Ascending aorta (tissue), 2 donors: ENCODE measurements at places on chromosomes 5 and 9.

GRCh38 chr5:90644132-90644531, 85.5 kb downstream of the ADGRV1 start:
- no peaks in the 10 kb centered on the region for H3K36me3 ChIP-seq
- DNase-seq, result no peak
- no peaks in the 10 kb centered on the region for H3K4me1 ChIP-seq
- no peak overlapping the region for H3K27ac ChIP-seq
- H3K27me3 ChIP-seq, result no peaks in the 10 kb centered on the region

DNA sequence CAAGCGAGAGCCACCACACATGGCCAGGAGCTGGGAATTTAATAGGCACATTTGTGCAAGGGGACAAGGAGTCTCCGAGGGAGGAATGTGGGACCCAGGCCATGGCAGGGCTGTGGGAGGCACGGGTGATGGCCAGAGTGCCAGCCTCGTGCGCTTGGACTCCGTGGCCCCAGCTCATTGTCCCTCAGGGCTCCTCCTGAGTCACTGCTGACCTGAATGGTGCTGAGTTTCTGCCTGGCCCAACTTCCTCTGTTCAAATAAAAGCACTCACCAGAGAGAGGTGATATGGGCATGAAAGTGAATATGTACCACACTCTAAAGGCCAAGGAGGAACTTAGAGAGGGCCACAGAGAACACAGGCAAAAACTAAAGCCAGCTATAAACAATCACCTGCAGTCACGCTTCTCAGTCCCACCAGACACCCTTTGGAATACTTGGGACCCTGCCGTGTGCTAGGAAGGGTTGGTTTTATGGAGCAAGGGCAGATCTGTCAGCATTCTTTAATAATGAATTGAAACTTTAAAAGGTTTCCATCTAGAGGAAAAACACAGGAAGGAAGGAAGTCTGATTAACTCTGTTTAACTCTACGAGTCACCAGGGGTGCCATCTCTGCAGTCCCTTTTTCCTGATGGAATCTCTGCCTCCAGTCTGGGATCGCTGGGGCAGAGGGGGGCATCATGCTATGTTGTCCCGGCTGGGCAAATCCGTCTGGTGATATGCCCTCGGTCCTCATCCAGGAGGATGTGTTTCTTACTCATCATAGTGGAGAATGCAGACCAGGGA, 25.1 kb upstream of the UBE2QL1 start:
- no peak for DNase-seq
- no peaks in the 10 kb centered on the region for H3K27me3 ChIP-seq
- H3K36me3 ChIP-seq, result no peaks in the 10 kb centered on the region
- no peak overlapping the region for H3K4me3 ChIP-seq
- H3K4me1 ChIP-seq, result no peaks in the 10 kb centered on the region

- DNase-seq, result no peak
- H3K27ac ChIP-seq, result no peak overlapping the region
- no peaks in the 10 kb centered on the region for H3K36me3 ChIP-seq
- H3K4me3 ChIP-seq, result no peak overlapping the region
- no peaks in the 10 kb centered on the region for H3K4me1 ChIP-seq
Observed at GRCh38 chr5:102223542-102224477, 72.3 kb downstream of the SLCO4C1 start.

DNA sequence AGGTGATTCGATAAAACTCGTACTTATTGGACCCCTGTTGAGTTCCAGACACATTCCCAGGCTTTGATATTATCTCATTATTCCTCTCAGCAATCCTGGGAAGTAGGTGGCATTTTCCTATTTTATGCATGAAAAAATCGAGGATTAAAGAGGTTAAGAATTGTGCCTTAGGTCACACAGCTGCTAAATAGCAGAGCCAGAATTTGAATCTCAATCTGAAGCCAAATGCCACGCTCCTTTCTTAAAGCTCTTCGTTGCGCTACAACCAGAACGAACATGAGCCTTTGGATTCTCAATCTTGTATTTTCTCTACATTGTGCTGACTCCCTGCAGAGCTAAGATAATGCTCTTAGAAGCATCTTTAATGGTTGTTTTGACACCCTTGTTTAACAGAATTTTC, 527.8 kb upstream of the TLE4 start:
- H3K27ac ChIP-seq, result no peak overlapping the region
- no peaks in the 10 kb centered on the region for H3K4me1 ChIP-seq
- no peak overlapping the region for H3K4me3 ChIP-seq

GRCh38 chr5:109350537-109351270, 59.1 kb downstream of the PJA2 start:
- no peak overlapping the region for H3K27ac ChIP-seq
- DNase-seq, result no peak
- H3K27me3 ChIP-seq, result no peaks in the 10 kb centered on the region
- no peak overlapping the region for H3K4me3 ChIP-seq

DNA sequence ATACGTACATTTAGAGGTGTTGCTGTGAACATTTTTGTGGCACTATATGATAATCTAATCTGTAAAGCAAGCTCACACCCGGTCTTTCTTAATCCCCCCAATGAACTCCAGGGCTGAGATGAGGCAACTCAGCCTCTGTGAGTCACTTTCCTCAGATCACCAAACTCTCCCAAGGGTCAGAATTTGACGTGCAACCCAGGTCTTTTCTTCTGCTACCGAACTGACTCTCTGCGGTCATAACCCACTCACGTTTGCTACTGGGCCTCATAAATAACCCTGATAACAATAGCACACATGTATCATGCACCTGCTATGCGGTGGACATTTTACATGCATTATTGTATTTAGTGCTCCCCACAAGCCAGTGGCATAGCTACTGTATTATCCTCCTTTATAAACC, 153.1 kb downstream of the DROSHA start:
- no peak overlapping the region for H3K4me3 ChIP-seq
- H3K4me1 ChIP-seq, result no peaks in the 10 kb centered on the region
- no peak overlapping the region for H3K27ac ChIP-seq

GRCh38 chr9:120531683-120532300, 48.2 kb downstream of the CDK5RAP2 start:
- no peak overlapping the region for H3K4me3 ChIP-seq
- peaks cover 89% of the 10 kb centered on the region for H3K36me3 ChIP-seq
- no peaks in the 10 kb centered on the region for H3K4me1 ChIP-seq
- no peaks in the 10 kb centered on the region for H3K27me3 ChIP-seq
- no peak overlapping the region for H3K27ac ChIP-seq

DNA sequence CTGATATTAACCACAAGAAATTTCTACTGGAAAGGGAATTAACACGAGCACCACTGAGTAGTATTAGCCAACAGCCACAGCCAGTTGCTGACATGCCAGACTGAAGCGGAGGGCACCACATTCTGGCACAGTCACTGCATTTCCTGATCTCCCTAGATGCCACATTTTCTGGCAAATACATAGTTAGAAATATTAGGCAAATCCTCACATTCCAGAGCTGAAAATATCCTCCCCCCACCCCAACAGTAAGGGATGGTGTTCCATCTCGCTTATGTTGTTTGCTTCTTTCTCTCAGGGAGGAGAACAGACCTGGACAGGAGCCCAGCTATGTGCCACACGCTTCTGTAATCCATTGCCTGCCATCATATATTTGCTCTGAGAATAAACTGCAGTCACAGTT, 32.8 kb upstream of the MCTP1 start:
- DNase-seq, result no peak
- no peak overlapping the region for H3K27ac ChIP-seq
- H3K36me3 ChIP-seq, result no peaks in the 10 kb centered on the region
- no peaks in the 10 kb centered on the region for H3K27me3 ChIP-seq

DNA sequence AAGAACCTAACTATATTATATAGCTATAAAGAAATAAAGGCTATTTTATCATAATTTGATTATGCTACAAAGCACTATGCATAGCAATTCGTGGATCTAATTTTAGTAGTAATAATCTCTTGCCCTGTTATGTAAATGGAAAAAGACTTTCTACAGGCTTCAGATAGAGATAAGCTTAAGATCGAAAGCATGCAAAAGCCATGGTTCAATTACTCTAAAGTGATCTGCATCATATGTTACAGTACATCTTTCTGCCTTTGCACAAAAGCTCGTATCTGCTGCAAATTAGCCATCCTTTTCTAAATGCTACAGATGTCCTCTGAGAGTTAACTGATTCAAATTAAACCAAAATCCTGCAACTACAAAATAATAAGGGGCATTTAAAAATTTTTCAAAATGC, 234.8 kb upstream of the TMEM161B start:
- H3K4me3 ChIP-seq, result peak overlapping the region; percentile 43
- H3K27ac ChIP-seq, result no peak overlapping the region
- DNase-seq, result no peak
- no peaks in the 10 kb centered on the region for H3K27me3 ChIP-seq

- no peak overlapping the region for H3K27ac ChIP-seq
- no peaks in the 10 kb centered on the region for H3K27me3 ChIP-seq
- DNase-seq, result no peak
Observed at GRCh38 chr5:58404734-58405133, 55.2 kb downstream of the PLK2 start.

GRCh38 chr5:147854331-147854730, 22.9 kb upstream of the SPINK1 start:
- no peak for DNase-seq
- H3K27ac ChIP-seq, result no peak overlapping the region
- no peaks in the 10 kb centered on the region for H3K36me3 ChIP-seq

DNA sequence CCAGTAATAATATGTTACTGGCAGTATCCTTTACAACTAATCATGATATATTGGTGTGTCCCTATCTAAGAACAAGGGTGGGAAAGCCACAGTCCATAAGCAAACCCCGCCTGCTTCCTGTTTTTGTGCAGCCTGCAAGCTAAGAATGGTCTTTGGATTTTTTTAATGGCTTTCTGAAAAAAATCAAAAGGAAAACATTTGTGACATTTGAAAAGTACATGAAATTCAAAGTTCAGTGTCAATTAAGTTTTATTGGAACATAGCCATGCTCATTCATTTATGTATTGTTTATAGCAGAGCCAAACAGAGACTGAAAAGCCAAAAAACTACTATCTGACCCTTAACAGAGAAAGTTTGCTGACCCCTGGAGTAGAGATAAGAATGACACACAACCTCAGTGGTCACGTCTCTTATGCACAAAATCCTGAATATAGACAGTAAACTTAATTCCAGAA, 12.8 kb upstream of the TMEM245 start:
- DNase-seq, result no peak
- H3K4me1 ChIP-seq, result no peaks in the 10 kb centered on the region
- H3K27ac ChIP-seq, result no peak overlapping the region
- H3K27me3 ChIP-seq, result no peaks in the 10 kb centered on the region
- H3K4me3 ChIP-seq, result no peak overlapping the region
- H3K36me3 ChIP-seq, result no peaks in the 10 kb centered on the region

DNA sequence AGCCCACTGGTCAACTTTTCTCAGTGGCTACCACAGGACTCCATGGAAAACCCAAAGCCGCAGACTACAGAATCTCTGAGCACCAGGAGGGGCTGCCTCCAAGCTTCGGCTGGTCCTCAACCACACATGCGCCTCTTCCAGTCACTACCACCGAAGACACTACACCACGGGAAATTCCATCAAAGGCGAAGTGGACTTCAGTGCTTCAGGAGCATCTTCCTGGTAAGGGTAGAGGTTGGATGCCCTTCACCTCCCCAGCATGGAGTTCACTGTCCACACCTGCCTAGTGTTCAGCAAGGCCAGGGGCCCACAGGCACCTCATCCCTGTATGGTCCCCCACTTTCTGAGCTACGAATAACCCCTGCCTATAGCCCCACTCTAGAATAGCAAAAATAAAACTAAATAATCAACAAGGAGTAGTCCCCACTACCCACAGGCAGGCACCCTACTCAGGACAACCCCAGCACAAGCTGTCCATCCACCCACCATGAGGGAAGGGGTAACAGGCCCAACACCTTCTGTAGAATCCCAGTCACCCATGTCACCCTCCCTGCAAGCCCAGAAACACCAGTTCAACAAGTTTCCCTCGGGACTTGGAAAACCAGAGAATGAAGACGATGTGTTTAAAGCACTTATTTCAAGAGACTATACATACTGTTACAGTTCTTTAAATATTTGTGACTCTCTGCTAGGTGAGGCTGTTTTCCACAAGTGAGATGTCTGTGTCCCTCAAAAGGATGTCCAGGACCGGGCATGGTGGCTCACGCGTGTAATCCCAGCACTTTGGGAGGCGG, 2.6 kb downstream of the VDAC1 start:
- H3K27me3 ChIP-seq, result no peaks in the 10 kb centered on the region
- H3K27ac ChIP-seq, result peak overlapping the region; percentile 100
- H3K4me1 ChIP-seq, result peaks cover 28% of the 10 kb centered on the region
- DNase-seq, result no peak
- H3K36me3 ChIP-seq, result no peaks in the 10 kb centered on the region

- no peak for DNase-seq
- no peaks in the 10 kb centered on the region for H3K4me1 ChIP-seq
- H3K36me3 ChIP-seq, result no peaks in the 10 kb centered on the region
- H3K27ac ChIP-seq, result no peak overlapping the region
- no peaks in the 10 kb centered on the region for H3K27me3 ChIP-seq
- H3K4me3 ChIP-seq, result no peak overlapping the region
Observed at GRCh38 chr5:96074870-96075269, 113.2 kb upstream of the ELL2 start.

DNA sequence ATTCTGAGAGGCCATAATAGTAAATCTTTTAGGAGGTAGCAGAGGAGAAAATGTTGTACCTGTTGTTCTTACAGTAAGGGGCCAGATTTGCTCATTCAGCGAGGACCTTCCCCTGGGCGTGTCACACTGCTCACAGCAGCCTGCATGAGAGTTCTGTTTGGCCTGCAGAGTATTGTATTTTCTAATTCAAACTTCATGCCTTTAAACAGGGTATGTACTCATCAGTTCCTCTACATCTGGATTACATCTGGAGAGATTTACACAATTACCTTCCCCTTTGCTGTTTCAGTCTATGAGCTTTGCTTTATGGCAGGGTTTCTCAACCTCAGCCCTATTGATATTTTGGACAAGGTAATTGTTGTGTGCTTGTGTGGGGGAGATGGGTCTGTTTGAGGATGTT, 170.9 kb upstream of the STK32A start:
- no peak for DNase-seq
- H3K27ac ChIP-seq, result no peak overlapping the region
- H3K4me3 ChIP-seq, result no peak overlapping the region
- no peaks in the 10 kb centered on the region for H3K4me1 ChIP-seq

- H3K4me1 ChIP-seq, result no peaks in the 10 kb centered on the region
- no peak overlapping the region for H3K4me3 ChIP-seq
- H3K27ac ChIP-seq, result no peak overlapping the region
- H3K36me3 ChIP-seq, result no peaks in the 10 kb centered on the region
Observed at GRCh38 chr9:135215571-135216161, 128.2 kb downstream of the OLFM1 start.

DNA sequence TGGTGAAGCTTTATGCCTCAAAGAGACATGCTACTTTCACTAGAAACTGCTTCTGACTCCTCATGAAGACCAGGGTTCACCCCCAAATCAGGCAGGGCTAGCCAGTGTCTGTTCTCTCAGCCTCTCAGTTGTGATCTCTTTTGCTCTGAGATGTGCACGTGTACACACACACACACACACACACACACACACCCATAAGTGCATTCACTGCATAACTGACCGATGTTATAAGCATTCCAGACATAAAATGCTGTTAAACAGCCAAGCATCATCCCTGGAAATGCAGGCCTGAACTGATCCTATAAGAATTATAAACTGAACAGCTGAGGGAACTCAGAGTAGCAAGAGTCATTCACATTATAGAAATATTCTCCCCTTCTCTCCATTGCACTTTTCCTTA, 85.0 kb downstream of the FSTL4 start:
- no peaks in the 10 kb centered on the region for H3K4me1 ChIP-seq
- H3K27ac ChIP-seq, result no peak overlapping the region
- H3K27me3 ChIP-seq, result no peaks in the 10 kb centered on the region
- DNase-seq, result no peak
- H3K36me3 ChIP-seq, result no peaks in the 10 kb centered on the region
